Vagina (tissue), 2 donors: ENCODE measurements at places on chromosomes 16 and 17. TPM values are rescaled to one million over a fixed set of nuclear protein-coding genes. Genes with fewer than 3 reads are reported as not detected.

GRCh38 chr16:23156946-23157460 is 7.8 kb upstream of the USP31 start:
- peak; percentile 4 for DNase-seq

SPATA22 gene
- not detected for total RNA-seq

DNA sequence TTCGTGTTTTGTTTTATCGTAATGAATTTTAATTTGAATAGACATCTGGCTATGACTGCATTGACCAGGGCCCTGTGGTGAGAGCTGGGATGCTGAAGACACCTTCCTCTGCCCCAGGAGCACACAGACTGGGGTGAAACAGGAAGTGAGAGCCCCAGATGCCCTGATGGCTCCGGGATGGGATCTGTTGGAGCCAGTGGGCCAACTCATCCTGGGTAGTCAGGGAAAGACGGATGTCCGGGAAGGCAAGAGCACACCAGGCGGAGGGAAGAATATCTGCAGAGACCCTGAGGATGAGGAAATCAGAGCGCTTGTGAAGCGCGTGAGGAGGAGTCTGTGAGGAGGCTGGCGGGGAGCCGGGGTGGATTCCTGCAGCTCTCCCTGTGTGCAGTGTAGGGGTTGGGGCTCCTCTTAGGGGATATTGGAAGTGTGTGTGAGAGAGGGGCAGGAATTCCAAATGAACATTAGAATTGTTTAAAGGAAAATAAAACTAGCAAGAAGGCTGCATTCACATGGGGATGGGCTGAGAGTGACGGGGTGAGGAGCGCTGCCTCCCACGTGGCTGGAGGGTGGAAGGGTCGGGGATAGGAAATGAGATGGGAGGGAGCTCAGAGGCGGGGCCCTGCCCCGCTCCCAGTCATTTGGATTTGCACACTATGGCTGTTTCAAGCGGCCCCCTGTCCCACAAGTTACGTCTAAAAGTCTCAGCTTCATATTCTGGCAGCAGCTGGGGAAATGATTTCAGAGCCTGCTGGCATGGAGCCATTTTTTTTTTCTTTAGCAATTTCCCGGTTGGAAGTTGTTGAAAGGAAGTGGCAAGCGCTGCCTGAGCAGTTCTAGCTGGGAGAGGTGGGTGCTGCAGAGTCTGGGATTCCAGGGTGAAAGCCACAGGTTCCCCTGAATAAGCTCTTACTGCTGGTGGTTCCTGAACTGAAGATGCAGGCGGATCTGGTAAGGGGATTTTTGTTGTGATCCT is 71.2 kb upstream of the LGALS9 start:
- DNase-seq = no peak

DNA sequence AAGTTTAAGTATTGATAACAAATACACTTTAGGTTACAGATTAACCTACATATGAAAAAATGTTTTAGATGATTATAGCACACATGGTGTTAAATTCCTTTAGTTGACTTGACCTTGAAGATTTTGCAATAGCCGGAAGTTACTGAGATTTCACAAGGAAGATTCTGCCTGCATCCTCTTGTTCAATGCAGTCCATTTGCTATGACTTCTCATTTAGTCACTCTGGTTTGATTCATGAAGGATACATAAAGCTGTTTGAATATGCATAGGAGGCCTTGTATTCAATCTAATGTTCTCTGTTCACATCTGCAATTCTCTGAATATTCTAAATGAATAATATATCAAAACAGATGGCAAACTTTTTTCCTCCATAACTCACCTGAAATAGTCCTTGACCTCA is 870.2 kb upstream of the GOT2 start:
- DNase-seq = no peak

DNA sequence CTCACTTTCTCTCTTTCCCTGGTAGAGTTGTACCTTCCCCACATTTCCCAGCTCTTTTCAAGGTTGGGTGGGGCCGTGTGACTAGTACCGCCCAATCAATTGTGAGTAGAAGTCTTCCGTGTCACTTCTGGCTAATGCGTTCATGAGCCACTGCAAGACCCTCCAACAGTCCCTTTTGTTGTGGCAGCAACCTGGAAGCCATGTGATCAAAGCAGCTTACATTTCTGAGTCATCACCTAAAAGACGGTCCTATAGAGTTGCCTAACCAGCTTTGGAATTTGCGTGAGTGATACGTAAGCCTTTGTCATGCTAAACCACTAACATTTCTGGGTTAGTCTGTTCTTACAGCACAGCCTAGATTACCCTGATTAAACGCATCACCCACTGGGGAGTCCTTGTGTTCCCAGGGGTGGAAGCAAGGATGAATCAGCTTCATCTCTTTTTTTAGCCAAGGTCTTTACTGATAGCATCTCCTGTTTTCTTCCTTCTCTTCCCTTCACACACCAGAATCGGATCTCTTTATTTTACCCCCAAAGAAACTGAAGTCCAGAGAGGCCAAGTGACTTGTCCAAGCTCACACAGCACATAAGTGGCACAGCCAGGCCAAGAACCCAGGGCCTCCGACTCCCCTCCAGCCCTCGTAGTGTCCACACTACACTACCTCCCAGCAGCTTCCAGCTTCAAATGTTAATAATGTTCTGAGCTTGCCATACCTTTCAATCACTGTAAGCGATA is 366.3 kb upstream of the XYLT1 start:
- peak; percentile 95 for DNase-seq

NGFR gene
- 41.7 TPM for total RNA-seq

NLRC3 gene
- total RNA-seq = 12.5 TPM
